Nephron progenitor cell (in vitro differentiated cells): ENCODE measurements at places on chromosomes 5 and 9.

- peaks cover 56% of the 10 kb centered on the region for H3K4me1 ChIP-seq
- H3K27ac ChIP-seq = peak overlapping the region; percentile 88
- H3K36me3 ChIP-seq = no peaks in the 10 kb centered on the region
- peak; percentile 32 for DNase-seq
- H3K27me3 ChIP-seq = no peaks in the 10 kb centered on the region
- H3K4me3 ChIP-seq = peak overlapping the region; percentile 54
These were observed 25.7 kb downstream of the DPYSL3 start for GRCh38 chr5:147483961-147484707.

GRCh38 chr5:11683666-11684065 lies 220.6 kb downstream of the CTNND2 start:
- H3K36me3 ChIP-seq = no peaks in the 10 kb centered on the region
- H3K27ac ChIP-seq = no peak overlapping the region
- H3K4me3 ChIP-seq = no peak overlapping the region
- DNase-seq = no peak

GRCh38 chr5:54470128-54470527 lies 14.6 kb downstream of the HSPB3 start:
- no peak overlapping the region for H3K27ac ChIP-seq
- no peak overlapping the region for H3K4me3 ChIP-seq
- peaks cover 5% of the 10 kb centered on the region for H3K36me3 ChIP-seq
- no peaks in the 10 kb centered on the region for H3K27me3 ChIP-seq
- H3K4me1 ChIP-seq = no peaks in the 10 kb centered on the region

DNA sequence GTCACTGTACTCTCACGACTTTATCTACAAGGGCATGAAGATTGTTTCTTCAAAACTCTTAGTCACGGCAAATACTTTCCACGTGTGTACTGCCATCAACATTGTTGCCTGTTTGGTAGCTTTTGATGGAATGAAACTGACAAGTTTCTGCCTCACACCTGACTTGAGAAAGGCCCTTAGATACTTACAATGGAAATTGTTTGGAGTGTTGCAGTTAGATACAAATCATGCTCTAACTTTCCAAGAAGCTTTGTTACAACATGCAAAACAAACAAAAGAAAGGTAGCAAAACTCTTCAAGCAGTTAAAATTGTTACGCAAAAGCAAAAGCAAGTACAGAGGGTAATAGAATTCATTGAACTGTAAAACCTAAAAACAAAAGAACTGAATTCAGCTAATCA lies 91.1 kb upstream of the TLE4 start:
- no peak for DNase-seq
- H3K4me3 ChIP-seq = no peak overlapping the region
- H3K36me3 ChIP-seq = no peaks in the 10 kb centered on the region
- peaks cover 30% of the 10 kb centered on the region for H3K4me1 ChIP-seq
- H3K27ac ChIP-seq = no peak overlapping the region

DNA sequence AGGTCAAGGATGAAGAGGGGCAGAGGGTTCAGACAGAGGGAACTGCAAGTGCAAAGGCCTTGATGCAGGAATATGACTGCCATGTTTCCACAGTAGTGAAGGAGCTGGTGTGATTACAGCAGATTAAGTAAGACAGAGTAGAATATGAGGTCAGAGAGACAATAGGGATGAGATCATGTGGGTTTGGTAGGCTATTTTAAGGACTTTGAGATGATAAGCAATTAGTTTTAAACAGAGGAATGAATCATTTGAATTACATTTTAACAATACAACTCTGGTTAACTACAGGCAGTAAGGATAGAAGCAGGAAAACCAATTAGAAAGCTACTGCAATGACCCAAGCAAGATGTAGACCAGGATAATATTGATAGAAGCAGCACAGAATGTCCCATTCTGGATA lies 7.7 kb downstream of the CENPK start:
- no peaks in the 10 kb centered on the region for H3K4me1 ChIP-seq
- peaks cover 30% of the 10 kb centered on the region for H3K36me3 ChIP-seq
- H3K27ac ChIP-seq = no peak overlapping the region
- H3K27me3 ChIP-seq = no peaks in the 10 kb centered on the region

DNA sequence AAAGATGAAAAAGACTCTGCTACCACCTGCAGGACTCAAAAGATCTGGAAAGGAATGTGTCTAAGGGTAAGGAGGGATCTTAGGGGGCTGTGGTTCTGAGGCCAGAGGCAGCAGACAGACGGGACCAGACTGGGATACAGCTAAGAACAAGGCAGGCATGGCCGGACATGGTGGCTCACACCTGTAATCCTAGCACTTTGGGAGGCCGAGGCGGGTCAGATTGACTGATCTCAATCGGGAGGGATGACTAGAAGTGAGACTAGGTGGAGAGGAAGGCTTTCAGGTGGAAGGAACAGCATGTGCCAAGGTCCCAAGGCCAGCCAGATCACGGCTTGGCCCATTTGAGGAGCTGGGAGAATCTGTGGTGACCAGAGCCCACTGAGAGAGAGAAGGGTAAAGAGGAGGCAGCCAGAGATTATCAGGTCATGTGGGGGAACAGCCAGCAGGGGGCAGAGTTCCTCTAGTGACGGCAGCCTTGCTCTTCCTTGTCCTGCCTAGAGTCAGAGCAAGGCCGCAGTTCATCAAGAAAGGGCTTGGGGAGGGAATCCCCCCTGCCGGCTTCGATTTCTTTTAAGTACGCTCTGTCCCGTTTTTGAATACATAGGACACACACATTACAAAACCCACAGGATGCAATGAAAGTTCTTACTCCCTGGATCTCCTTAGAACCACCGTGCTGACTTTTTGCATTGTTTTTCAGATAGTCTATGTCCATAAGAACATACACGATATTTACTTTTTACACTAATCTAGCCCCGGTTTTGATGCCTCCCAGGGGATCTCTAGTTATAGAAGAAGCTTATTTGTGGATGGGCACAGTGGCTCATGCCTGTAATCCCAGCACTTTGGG lies 2.6 kb upstream of the OLFML2A start:
- H3K4me3 ChIP-seq = no peak overlapping the region
- H3K27ac ChIP-seq = no peak overlapping the region
- H3K27me3 ChIP-seq = peaks cover 39% of the 10 kb centered on the region
- peaks cover 32% of the 10 kb centered on the region for H3K4me1 ChIP-seq

- no peak overlapping the region for H3K4me3 ChIP-seq
- H3K36me3 ChIP-seq = no peaks in the 10 kb centered on the region
- H3K27ac ChIP-seq = no peak overlapping the region
These were observed 61.8 kb downstream of the ELAVL2 start for GRCh38 chr9:23764219-23764618.

DNA sequence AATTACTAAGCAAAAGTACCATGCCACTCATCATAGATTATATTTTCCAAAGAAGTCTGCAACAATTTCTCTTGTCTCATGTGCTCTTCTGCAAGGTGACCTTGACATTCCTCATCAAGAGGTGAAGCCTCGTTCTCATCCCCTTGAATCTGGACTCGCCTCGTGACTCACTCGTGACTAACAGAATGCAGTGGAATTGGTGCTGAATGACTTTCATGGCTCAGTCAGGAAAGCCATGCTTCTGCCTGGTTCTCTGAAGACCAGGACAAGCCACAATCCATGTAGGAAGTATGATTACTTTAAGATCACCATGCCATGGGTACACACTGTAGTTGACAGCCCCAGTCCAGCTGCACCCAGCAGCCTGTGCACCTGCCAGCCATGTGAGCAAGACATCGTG lies 335.8 kb downstream of the GADD45G start:
- H3K4me3 ChIP-seq = no peak overlapping the region
- H3K36me3 ChIP-seq = peaks cover 5% of the 10 kb centered on the region
- H3K4me1 ChIP-seq = peaks cover 57% of the 10 kb centered on the region
- no peak for DNase-seq

GRCh38 chr9:76161541-76161940 lies 232.7 kb downstream of the RFK start:
- H3K4me3 ChIP-seq = no peak overlapping the region
- no peak for DNase-seq
- H3K27ac ChIP-seq = peak overlapping the region; percentile 89
- H3K27me3 ChIP-seq = no peaks in the 10 kb centered on the region
- H3K36me3 ChIP-seq = peaks cover 79% of the 10 kb centered on the region

- H3K27ac ChIP-seq = no peak overlapping the region
- no peak for DNase-seq
- peaks cover 7% of the 10 kb centered on the region for H3K4me1 ChIP-seq
- no peak overlapping the region for H3K4me3 ChIP-seq
- H3K36me3 ChIP-seq = no peaks in the 10 kb centered on the region
These were observed 97.4 kb upstream of the ALDH1A1 start for GRCh38 chr9:73050065-73050816.

GRCh38 chr5:1199649-1200494 lies 1.5 kb upstream of the SLC6A19 start:
- no peak overlapping the region for H3K4me3 ChIP-seq
- DNase-seq = peak; percentile 54
- no peak overlapping the region for H3K27ac ChIP-seq
- H3K4me1 ChIP-seq = peaks cover 8% of the 10 kb centered on the region
- H3K27me3 ChIP-seq = peaks cover 11% of the 10 kb centered on the region

GRCh38 chr9:385818-386398 lies 171.2 kb downstream of the DOCK8 start:
- no peaks in the 10 kb centered on the region for H3K27me3 ChIP-seq
- H3K36me3 ChIP-seq = no peaks in the 10 kb centered on the region

DNA sequence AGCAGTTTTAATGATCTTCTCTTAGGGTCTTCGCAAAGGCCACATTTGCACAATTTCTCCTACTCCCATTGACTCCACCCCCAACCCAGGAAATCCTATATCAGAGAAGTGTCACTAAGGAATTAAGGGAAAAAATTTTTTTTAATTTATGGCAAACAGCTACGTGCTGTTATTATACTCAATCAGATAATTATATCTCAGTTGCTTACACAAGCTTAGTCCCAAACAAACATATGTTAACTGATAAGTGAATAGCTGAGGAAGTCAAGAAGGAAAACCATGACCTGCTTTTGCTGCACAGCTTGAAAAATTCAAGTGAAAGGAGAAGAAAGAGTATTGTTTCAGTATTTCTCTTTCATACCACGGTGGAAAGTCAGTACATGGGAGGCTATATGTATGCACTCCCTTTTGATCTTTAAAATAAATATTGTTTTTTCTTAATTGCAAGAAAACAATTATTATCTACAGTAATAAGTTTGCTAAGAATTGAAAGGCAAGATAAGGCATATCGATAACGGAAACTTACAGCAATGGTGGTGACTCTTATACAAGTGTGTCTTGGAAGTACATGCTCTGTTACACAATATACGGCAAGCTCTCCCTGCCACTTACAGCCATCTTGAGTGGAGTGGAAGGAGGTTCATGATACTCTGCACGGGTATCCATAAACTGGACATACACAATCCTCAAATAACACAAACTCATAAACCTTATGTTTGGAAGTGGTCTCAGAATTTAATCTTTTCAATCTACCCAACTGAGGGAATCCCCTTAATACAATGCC lies 167.9 kb upstream of the FREM1 start:
- DNase-seq = no peak
- no peak overlapping the region for H3K27ac ChIP-seq
- no peaks in the 10 kb centered on the region for H3K4me1 ChIP-seq
- H3K27me3 ChIP-seq = peaks cover 3% of the 10 kb centered on the region
- peaks cover 9% of the 10 kb centered on the region for H3K36me3 ChIP-seq

- H3K36me3 ChIP-seq = no peaks in the 10 kb centered on the region
- peaks cover 56% of the 10 kb centered on the region for H3K4me1 ChIP-seq
- DNase-seq = no peak
- no peak overlapping the region for H3K4me3 ChIP-seq
- peak overlapping the region; percentile 52 for H3K27ac ChIP-seq
These were observed 221.6 kb upstream of the DAP start for GRCh38 chr5:10982626-10983025.

DNA sequence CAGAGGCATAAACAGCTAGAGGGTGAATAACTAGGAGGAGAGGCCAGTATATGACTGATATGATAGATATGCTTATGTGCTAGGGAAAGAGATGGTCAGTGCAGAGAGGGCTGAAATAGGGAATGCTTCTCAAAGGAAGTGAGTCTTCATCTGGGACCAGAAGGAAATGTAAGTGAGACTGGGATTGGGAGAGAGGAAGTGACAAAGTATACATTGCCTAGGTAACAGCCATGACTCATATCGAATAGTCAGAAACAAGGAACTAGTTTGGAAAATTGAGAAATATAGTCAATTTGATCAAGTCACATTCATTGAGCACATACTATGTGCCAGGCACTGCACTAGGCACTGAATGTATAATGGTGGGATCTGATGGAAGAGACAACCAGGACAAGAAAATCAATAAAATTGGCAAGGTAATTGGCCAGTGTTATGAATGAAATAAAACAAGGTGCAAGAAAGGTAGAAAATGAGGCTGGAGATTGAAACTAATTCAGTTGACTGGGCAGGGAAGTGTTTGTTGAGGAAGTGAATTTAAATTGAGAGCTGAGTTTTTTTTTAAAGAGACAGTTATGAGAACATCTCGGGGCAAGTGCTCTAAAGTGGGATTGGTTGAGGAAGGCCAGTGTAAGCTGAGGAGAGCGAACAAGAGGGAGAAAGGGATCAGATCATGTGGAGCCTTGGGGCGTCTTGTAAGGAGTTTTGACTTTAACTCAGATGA lies 4.3 kb downstream of the ERAP2 start:
- peaks cover 7% of the 10 kb centered on the region for H3K27me3 ChIP-seq
- no peak overlapping the region for H3K4me3 ChIP-seq
- no peaks in the 10 kb centered on the region for H3K36me3 ChIP-seq
- no peak for DNase-seq

- H3K36me3 ChIP-seq = peaks cover 30% of the 10 kb centered on the region
- peak; percentile 65 for DNase-seq
- H3K4me3 ChIP-seq = peak overlapping the region; percentile 68
- peak overlapping the region; percentile 96 for H3K27ac ChIP-seq
These were observed 201.2 kb upstream of the GAS1 start for GRCh38 chr9:87148331-87149104.

DNA sequence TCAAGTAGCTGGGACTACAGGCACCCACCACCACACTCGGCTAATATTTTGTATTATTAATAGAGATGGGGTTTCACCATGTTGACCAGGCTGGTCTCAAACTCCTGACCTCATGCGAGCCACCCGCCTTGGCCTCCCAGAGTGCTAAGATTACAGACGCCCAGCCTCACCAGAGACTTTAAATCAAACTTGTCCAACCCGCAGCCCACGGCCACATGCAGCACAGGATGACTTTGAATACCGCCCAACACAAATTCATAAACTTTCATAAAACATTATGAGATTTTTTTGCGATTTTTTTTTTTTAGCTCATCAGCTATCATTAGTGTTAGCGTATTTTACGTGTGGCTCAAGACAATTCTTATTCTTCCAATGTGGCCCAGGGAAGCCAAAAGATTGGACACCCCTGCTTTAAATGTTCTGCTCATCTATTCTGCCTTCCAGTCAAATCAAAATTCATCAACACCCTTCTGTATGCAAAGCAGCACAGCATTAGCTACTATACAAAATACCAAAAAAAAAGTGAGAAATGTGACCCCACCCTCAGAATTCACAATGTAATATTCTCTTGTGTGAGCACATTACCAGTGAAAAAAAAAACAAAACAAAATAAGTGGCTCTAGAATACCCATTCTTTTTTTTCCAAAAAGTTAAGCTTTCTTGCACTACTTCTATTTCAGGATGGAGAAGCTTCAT lies 42.7 kb upstream of the CDC42SE2 start:
- no peaks in the 10 kb centered on the region for H3K4me1 ChIP-seq
- no peaks in the 10 kb centered on the region for H3K36me3 ChIP-seq
- DNase-seq = no peak
- no peak overlapping the region for H3K4me3 ChIP-seq
